ENCODE measurements at places on chromosomes 11 and 22. TPM values are rescaled to one million over a fixed set of nuclear protein-coding genes. Genes with fewer than 3 reads are reported as not detected.

The RFPL2 gene
- total RNA-seq: 0.32 TPM

The MS4A15 gene
- not detected for total RNA-seq

The NAALADL1 gene
- 5.5 TPM for total RNA-seq

The OR51I1 gene
- not detected for total RNA-seq
